ENCODE measurements at places on chromosomes 1 and 21.

DNA sequence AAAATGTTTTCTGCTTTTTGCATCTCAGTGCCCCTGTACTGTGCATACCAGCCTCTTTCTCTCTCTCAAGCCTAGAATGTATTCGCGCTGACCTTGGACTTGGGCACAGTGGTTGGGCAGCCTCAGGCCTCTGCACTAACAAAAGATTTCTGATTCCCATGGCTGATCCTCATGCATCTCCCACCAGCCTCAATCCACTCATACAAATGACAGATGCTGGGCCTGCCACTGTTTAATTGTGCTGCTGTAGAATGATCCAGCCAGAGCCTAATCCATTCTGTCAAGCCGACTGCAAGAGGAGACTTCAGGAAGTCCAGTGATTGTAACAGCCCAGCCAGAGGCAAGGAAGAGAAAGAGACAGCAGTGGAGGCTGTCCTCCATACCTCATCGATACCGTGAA is 180.8 kb downstream of the ASTN1 start:
- DNase-seq, result no peak

GRCh38 chr1:17616731-17617279 is 77.3 kb downstream of the ARHGEF10L start:
- DNase-seq, result no peak

DNA sequence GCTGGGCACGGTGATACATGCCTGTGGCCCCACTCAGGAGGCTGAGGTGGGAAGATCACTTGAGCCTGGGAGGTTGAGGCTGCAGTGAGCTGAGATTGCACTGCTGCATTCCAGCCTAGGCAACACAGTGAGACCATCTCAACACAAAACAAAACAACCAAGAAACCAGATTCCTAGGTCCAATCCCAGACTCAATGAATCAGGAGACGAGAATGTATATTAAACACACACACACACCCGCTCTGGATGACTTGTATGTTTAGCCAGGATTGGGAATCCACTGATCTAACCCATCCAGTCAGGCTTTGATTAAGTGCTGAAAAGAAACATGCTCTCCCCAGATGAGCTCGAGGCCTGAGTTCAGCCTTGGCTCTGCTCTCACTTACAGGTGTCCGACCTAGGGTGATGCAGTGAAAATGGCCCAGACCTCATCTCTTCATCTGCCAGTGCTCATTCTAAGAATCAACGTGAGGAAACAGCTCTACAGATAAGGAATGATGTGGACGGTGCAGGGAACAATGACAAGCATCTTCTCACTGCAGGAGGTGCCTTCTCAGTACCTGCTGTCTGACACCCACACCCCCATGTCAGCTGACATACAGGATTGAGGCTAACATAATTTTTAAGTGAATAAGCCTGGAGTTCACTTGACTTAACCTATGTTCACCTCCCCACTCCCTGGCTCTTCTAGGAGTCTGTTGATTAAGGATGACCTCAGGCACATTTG is 15.3 kb upstream of the SRSF4 start:
- DNase-seq, result no peak

DNA sequence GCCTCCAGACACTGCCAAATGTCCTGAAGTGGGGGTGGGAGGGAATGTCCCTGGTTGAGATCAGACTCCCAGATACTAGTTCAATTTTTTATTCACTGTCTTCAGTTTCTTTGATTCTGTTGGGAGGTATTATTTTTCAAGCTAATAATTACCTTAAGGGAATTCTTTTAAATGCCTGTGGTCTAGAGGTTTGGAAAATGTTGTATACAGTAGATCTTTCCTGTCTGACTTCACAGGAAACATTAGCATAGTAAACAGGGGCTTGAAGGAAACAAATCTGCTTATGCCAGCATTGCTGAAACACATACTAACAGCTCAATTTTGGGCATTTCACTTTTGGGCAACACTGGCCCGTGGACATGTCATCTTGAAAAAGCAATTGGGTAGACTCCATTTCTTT is 84.3 kb upstream of the HP1BP3 start:
- DNase-seq, result no peak

- DNase-seq, result no peak
Measured at GRCh38 chr21:34075760-34076660, 2.6 kb downstream of the MRPS6 start.

GRCh38 chr1:181763736-181764135 is 280.4 kb downstream of the CACNA1E start:
- no peak for DNase-seq

GRCh38 chr1:17844185-17844826 is 89.2 kb downstream of the ACTL8 start:
- DNase-seq, result no peak

DNA sequence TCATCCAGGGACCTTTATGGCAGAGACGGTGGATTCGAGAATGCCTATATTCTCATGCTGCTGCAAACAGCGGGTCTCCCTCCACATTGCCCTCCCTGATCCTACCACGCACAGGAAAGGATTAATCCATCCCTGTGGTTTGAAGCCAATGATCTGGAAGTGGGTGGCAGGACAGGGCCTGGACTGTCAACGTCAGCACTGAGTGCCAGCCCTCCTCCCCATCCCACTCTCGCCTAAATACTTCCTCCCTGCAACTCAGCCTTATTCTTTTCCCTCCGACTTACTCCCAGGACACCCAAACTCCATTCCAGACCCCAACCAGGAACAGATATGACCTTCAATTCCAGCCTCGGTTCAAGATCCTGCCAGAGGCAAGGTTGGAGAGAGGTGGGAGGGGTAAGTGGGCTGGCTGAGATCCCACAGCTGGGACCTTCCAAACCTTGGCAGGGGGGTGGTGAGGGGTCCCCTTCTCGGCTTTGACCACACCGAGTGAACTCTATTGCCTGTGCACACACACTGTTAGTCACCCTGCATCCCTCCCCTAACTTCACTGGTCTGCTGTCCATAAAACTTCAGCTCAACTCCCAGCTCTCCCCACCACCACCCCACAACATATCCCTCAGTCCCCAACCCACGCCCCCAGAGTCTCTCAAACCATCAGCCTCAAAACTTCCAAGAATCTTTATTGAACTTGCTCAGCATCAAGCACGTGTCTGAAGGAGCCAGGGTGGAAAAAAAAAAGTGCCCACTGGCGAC is 2.4 kb upstream of the S100A5 start:
- no peak for DNase-seq

GRCh38 chr1:157399343-157399983 is 152.9 kb downstream of the FCRL5 start:
- no peak for DNase-seq

GRCh38 chr1:67686267-67687197 is 1.5 kb downstream of the GADD45A start:
- peak; percentile 96 for DNase-seq

DNA sequence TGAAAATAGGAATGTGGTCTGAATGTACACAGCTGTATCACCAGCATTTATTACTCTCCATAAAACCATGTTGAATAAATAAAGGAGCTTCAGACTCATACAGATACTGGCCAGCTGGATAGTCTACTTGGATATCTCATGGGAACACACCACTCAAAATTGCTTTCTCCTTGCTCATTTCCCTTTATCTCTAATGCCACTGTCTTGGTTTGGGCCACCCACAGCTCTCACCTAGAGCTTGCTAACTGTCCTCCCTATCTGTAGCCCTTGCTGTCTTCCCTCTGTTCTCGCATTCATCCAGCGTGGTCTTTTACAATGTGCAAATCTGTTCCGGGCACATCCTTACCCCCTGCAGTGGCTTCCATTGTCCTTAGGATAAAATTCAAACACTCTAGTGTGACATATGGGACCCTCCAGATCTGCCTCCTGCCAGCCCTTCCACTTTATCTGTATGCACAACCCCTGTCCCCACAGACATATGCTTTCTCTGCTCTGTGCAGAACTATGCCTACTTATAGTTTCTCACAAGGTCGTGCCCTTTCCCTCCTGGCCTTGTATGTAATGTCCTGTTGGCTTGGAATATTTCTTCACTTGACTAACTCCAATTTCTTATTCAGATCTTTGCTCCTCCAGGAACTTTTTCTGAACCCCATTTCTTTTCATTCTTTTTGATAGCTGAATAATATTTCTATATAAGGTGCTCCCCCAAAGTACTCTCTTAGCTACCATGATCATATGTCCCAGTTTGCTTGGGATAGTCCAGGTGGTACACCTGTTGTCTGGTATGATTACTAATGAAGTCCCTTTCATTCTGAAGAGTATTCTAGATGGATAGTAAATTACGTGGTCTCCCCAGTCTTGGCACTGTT is 2.9 kb downstream of the FLVCR1 start:
- peak; percentile 21 for DNase-seq

- DNase-seq, result no peak
Measured at GRCh38 chr21:45457832-45458172, 52.8 kb downstream of the COL18A1 start.

GRCh38 chr1:41629571-41629970 is 145.1 kb upstream of the EDN2 start:
- peak; percentile 85 for DNase-seq

- DNase-seq, result no peak
Measured at GRCh38 chr1:15852828-15853302, 5.4 kb downstream of the SPEN start.

- no peak for DNase-seq
Measured at GRCh38 chr1:167333124-167333523, 112.4 kb downstream of the POU2F1 start.

All from A172 (cell line).